Fibroblast of villous mesenchyme (primary cell): ENCODE measurements at places on chromosomes 5 and 9.
A peak's percentile ranks its signal among the peaks of the same experiment; 100 is the strongest.

DNA sequence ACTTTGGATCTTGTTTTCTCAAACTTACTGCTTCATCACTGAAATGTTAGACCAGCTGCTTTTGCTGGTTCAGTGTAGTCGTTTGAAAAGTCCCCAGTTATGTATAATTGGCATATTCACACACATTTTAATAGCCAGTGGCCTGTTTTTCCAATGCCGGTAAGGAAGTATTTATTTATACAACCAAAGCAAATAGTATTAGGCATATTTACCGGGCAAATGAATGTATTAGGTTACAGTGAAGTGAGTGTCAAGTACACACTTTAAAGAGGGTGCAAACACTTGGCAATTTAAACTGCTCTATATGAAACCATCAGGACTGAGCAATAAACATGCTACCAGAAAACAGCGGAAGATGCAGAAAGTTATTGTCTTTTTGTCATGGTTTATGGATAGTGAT is 242.9 kb downstream of the MCTP1 start:
- no peak for DNase-seq

GRCh38 chr5:34551911-34552433 is 104.2 kb upstream of the RAI14 start:
- no peak for DNase-seq

DNA sequence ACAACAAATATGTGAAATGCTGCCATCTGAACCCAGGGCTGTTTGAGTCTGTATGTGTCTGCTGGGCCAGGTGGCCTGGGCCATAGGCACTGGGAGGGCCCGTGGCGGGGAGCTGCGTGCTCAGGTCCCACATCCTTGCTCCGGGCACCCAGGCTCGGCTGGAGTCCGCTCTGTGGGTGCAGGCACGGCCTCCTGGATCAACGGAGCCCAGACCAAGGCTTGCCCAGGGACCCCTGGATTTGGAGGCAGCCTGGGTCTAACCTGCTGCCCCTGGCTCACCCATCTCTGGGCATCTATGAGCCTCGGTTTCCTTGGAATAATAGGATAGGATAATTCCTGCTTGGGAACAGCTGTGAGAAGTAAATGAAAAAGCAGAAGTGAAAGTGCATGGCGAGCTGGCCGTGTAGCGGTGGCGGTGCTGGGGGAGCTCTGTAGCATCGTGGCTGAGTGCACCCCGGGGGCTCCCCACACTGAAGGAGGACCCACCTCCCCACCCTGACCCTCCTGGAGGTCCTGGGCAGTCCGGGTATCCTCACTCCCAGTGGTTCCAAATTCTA is 1.2 kb downstream of the CDHR2 start:
- DNase-seq, result no peak

DNA sequence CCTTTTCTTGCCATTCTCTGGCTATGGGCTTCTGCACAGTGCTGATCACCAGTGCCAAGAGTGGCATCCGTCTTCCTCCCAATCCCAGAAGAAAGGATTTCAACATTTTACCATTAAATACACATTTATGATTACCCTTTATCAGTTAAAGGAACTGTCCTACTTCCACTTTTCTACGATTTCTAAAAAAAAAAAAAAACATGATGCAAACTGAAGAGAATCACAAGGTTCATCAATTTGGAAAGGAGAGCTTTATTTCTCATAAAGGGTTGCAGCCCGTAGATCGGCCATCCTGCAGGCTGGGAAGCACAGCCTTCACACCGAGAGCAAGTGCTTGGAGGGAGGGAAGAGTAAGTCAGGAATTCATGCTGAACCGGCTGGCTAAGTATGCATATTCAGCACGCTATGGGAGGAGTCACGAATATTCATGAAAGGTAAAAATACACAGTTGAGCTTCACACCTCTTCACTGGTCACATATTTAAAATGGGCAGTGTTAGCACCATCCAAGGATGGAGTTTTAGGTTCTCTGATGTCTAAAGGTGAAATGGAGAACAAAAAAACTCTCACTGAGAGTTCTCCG is 52.5 kb upstream of the SEMA4D start:
- DNase-seq, result no peak

GRCh38 chr5:59356813-59357380 is 536.6 kb downstream of the PDE4D start:
- peak; percentile 28 for DNase-seq

DNA sequence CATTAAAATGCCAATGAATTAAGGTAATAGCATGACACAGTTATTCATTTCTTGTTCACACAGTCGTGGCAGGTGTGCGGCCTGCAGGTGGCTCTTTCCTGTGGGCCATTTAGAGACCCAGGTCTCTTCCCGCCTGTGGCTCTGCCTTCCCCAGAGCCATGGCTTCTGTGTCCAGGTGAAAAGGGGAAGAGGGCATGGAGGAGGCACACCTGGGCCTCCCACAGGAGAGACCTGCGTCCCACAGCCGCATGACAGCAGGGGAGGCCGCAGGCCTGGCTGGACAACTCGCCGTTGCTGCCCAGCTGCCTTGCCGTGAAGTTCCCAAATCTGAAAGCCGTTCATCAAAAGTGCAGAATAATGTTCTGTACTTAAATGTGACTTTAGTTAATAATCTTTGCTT is 14.4 kb upstream of the PLEKHG4B start:
- no peak for DNase-seq

- DNase-seq, result no peak
Observed at GRCh38 chr9:1094749-1095148, 44.6 kb downstream of the DMRT2 start.

- DNase-seq, result no peak
Observed at GRCh38 chr5:108729242-108729615, 18.5 kb upstream of the FER start.

- no peak for DNase-seq
Observed at GRCh38 chr9:89666364-89666763, 61.6 kb downstream of the GADD45G start.

- DNase-seq, result no peak
Observed at GRCh38 chr5:126755593-126755992, 21.3 kb upstream of the LMNB1 start.

GRCh38 chr5:147348046-147348445 is 113.2 kb downstream of the STK32A start:
- peak; percentile 5 for DNase-seq

GRCh38 chr9:36934478-36935065 is 99.5 kb downstream of the PAX5 start:
- DNase-seq, result no peak

DNA sequence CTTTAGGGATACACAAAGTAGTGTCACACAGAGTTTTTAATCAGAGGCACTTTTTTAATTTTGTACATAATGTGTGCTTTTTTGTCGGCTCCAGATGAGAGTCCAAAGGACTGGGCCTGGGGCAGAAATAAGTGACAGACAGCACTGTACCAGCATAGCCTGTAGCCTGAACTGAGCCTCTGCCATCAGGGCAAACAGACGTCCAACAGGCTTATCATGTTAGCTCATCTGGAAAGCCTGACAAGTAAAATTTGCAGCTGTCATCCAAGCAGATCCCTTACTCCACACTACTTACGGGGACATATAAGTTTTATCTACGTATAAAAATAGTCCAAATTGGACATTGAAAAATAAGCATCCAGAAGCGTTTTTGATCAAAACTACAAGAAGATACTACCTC is 233.1 kb upstream of the GAS1 start:
- DNase-seq, result no peak

DNA sequence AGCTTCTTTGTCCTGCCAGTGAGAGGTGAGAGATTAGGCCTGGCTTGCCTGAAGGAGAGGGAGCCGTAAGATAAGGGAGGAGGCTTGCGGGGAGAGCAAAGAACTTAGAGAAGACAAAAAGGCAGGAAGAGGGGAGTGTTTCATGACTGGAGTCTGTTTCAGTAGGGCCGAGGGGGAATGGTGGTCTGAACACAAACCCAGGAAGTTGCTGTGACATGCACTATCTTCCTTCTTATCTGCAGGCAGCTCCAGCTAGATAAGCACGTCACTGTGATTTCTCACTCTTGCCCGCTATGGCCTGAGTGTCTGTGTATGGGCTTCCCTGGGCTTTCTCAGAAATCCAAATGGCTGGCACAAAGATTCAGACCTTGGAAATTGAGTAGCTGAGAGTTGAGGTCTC is 307.5 kb upstream of the CLINT1 start:
- no peak for DNase-seq

DNA sequence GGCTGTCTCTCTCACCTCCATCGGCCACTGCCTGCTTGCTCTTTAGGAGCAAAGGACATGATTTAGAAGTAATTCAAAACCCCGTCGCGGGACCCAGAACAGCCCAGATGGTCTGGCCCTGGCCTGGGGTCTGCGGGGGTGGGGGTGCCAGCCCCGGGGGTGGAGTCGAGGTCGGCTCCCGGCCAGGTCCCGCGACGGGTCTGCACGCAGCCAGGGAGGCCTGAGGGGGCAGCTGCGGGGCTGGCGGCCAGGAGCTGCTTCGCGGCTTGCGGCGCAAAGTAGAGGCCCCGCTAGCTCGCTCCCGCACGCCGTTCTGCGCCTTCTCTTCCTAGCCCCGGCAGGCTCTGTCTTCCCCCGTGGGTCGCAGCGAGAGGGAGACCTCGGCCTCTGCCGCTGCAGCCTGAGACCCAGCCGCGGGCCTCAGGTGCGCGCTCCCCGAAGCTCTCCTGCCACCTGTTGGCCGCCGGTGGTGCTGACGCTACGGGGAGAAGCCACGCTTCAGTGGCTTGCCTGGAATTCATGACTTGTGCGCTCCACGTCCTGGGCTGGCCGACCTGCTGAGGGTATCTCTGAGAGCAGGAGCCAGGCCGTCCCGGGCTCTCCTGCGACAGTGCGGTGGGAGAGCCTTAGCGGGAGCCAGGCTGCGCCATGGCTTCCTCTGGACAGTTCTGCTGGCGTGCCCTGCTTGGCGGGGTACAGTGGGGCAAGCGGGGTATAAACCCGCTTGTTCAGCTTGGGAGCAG is 157.2 kb upstream of the PITX1 start:
- peak; percentile 79 for DNase-seq
